GM12891 (cell line): ENCODE measurements at places on chromosomes 3 and 15.

GRCh38 chr15:63243101-63243500, 34.3 kb upstream of the APH1B start:
- DNase-seq: no peak

DNA sequence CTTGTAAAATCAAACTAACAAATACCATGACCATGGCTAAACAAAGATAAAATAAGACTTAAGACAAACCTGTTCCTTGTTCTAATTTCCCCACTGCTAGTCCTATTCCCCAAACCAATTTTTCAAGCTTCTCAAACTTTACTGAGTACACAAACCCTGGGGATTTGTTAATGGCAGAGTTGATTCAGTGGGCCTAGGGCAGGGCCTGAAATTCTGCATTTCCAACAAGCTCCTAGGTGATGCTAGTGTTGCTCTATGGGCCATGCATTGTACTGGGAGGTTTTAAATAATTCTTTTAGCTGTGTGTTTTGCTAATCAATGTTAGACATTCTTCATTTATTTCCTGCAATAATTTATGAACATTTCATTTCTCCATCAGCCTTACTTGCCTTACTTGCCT, 13.3 kb upstream of the CCR9 start:
- DNase-seq: no peak

GRCh38 chr3:46609212-46609721, 3.1 kb upstream of the FAM240A start:
- no peak for DNase-seq

DNA sequence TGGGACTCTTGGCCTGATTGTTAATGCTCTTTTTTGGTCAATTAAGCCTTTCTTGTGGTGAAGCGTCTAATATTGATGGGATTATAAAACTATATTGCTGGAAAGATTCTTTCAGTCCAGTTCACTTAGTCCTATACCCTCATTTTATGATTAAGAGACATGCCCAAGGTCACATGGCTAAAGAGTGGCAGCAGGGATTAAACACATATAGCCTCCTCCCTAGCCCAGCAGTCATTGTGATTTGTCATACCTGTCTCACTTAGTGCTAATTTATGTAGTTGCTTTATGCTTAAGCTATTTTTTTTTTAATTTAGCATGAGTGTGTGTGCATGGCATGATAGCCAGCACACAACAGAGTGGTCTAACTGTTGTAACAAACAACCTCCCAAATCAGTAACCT, 9.5 kb downstream of the PARP14 start:
- no peak for DNase-seq

GRCh38 chr3:132709761-132710160, 12.4 kb downstream of the NPHP3 start:
- DNase-seq: no peak

DNA sequence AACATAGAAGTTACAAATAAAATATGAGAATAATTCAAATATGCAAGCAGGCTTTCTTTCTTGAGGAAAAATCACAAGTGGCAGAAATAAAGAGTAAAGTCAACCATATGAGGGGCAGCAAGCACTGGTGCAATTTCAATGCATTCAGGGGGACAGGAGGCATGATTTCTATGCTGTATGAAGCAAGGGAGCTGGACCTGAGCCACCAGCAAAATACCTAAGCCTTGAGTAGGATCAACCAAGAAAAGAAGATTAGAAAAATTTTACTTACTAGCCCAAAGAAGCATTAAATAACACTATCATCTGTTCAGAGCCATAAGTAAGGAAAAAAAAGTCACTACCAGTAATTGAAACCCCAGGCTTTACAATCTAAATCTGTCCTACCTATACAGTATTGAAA, 6.3 kb downstream of the ADGRG7 start:
- no peak for DNase-seq

GRCh38 chr3:61425356-61425755, 136.0 kb upstream of the PTPRG start:
- DNase-seq: no peak

DNA sequence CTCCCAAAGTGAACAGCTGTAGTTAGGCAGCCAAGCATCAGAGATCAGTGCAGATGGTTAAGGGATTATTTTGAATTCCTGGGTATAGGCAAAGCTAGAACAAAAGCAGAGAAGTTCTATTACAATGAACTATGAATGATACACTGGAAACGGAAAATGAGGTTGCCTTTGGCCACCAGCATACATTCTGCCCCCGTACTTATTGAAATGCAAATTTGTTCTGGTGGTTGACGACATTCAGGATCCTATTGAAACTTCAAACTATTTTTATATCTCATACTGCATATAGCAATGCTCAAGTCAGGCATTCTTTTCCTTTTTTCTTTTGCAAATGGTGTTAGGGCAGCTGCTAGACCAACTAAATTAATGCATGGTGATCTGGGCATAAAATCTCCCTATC, 61.7 kb downstream of the SLC12A1 start:
- DNase-seq: no peak

- DNase-seq: no peak
Measured at GRCh38 chr15:70720228-70721016, 42.9 kb downstream of the UACA start.

GRCh38 chr3:42497009-42497731, 5.3 kb upstream of the VIPR1 start:
- DNase-seq: no peak

GRCh38 chr3:12884186-12884680, 42.9 kb upstream of the RPL32 start:
- no peak for DNase-seq

- no peak for DNase-seq
Measured at GRCh38 chr15:88400591-88401250, 66.5 kb downstream of the MRPL46 start.

- DNase-seq: no peak
Measured at GRCh38 chr15:85307687-85308045, 72.7 kb upstream of the AKAP13 start.

GRCh38 chr15:66496951-66497501, 536 bp downstream of the SNAPC5 start:
- DNase-seq: no peak

GRCh38 chr3:67578416-67578815, 76.0 kb downstream of the SUCLG2 start:
- no peak for DNase-seq

DNA sequence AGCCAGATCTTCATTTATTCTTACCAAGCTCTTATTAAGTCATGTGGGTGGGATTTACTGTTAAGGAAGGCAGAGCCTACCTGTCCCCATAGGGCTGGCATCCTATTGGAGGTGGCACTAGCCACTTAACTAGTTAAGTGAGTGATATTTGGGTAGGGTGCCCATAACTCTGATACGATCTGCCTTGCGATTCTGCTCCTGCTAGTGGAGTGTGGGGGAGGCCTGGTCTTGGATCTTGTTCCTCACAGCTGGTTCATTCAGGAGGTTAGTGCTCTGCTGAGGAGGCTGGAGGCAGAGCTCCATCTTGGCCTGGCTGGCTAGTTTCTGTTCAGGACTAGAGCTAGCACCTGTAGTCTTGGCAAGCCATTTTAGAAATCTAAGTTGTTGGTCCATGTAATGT, 9.3 kb downstream of the BAHD1 start:
- DNase-seq: no peak

DNA sequence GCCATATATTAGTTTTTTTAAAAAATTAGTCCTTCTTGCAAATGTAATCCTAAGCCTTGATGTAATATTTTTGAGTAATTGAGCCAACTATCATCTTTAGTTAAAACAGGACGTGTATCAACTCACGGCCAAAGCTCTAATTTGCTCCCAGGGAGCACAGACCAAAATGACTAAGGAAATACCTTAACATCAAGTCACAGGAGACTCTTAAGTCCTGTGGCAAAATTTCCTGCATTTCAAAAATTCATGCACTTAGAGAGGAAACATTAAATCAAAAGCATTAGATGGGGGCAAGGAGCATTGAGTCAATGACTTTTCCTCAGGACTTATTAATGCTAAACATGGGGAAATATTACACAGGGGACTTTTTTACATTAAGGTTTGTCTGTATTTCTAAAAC, 276.0 kb downstream of the MFSD1 start:
- DNase-seq: no peak

- DNase-seq: no peak
Measured at GRCh38 chr3:126934031-126934531, 48.8 kb upstream of the PLXNA1 start.

GRCh38 chr3:172101107-172101506, 61.7 kb downstream of the FNDC3B start:
- no peak for DNase-seq

DNA sequence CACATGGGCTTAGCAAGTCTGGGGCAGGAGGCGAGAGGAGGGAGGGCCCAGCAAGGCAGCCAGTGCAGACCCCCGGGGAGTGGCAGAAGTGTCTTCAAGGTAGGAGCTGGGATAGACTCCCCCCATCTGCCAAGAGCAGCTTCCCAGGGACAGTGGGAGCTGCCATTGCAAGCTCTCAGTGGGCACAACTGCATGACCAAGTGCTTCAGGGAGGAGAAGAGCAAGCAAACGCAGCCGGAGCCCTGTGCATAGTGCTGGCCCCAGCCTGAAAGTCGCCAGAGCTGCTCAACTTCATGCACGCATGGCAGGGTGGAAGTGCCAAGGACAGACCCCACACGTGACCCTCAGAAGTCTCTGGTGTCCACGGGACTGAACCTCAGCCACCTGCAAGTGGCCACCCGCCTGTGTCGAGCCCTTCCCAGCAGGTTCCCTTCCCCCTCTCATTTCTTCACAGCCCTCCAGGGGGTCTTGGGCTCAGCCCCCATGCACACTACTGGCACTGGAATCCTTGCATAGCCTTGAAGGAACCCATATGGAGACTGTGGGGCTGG, 89.4 kb downstream of the PLXNA1 start:
- DNase-seq: no peak

- no peak for DNase-seq
Measured at GRCh38 chr15:101013769-101014675, 94.9 kb downstream of the LRRK1 start.

GRCh38 chr15:65175511-65175910, 9.6 kb downstream of the CLPX start:
- DNase-seq: no peak

GRCh38 chr3:58111513-58112184, 99.1 kb downstream of the DNASE1L3 start:
- no peak for DNase-seq

- DNase-seq: no peak
Measured at GRCh38 chr3:34300621-34301020, 502.2 kb downstream of the PDCD6IP start.

DNA sequence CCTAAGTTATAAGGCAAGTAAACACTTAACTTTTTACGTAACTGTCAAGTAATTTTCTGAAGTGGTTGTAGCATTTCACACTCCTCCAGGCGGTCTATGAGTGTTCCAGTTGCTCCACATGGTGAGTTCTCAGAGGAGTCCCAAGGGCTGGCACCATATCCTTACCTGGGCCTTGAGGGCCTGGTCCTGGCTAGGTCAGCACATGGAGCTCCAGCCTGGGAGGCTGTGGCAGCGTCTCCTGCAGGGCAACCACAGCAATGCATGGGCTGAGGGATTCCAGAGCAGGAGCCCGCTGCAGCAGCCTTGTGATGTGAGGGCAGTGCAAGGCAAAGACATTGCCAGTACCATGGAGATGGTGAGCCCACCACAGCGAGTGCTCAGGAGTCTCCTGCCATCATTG, 32.2 kb upstream of the LYZL4 start:
- DNase-seq: no peak

- no peak for DNase-seq
Measured at GRCh38 chr3:11558002-11558401, 85.7 kb downstream of the VGLL4 start.

- no peak for DNase-seq
Measured at GRCh38 chr15:67184208-67184925, 70.1 kb downstream of the AAGAB start.
